ENCODE measurements at places on chromosomes 2 and 18.

DNA sequence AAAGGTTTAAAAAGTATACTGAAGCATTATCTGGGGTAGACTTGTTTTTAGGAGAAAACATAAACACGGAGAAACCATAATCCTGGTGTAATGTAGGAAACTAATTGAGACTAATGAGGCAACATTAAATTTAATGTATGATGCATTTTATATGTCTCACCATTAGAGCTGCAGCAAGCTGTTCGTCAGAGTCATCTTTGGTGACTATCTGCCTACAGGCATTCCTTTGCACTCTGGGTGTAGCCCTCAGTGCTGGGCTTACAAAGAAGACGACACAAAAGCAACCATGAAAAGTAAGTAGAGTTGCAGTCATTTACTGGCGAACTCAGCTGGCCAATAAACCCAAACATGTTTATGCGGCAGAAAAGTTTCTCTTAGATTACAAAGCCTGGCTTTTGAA, 415.3 kb upstream of the ZEB2 start:
- no peaks in the 10 kb centered on the region for H3K36me3 ChIP-seq
- no peak overlapping the region for H3K27ac ChIP-seq
- H3K4me1 ChIP-seq = no peaks in the 10 kb centered on the region
- H3K27me3 ChIP-seq = no peaks in the 10 kb centered on the region
- no peak overlapping the region for H3K4me3 ChIP-seq

DNA sequence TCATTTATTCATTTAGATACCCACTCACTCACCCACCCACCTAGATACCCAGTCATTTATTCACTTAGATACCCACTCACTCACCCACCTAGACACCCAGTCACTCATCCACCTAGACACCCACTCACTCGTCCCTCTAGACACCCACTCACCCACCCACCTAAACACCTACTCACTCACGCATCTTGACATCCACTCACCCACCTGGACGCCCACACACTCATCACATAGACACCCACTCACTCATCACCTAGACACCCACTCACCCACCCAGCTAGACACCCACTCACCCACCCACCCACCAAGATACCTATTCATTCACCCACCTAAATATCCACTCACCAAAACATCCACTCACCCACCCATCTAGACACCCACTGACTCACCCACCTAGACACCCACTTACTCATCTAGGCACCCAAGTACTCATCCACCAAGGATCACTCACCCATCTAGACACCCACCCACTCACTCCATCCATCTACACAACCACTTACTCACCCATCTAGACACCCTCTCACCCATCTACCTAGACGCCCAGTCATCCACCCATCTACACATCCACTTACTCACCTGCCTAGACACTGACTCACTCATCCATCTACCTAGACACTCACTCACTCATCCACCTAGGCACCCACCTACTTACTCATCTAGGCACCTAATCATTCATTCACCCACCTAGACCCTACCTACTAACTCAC, 723.7 kb upstream of the RAB6C start:
- no peak for DNase-seq
- no peaks in the 10 kb centered on the region for H3K36me3 ChIP-seq
- no peaks in the 10 kb centered on the region for H3K27me3 ChIP-seq

GRCh38 chr2:235642446-235643098, 148.7 kb downstream of the AGAP1 start:
- no peak overlapping the region for H3K4me3 ChIP-seq
- H3K4me1 ChIP-seq = peaks cover 23% of the 10 kb centered on the region
- H3K27ac ChIP-seq = no peak overlapping the region
- DNase-seq = no peak

- H3K36me3 ChIP-seq = no peaks in the 10 kb centered on the region
- no peak overlapping the region for H3K27ac ChIP-seq
- peak; percentile 11 for DNase-seq
- no peaks in the 10 kb centered on the region for H3K27me3 ChIP-seq
- no peaks in the 10 kb centered on the region for H3K4me1 ChIP-seq
- no peak overlapping the region for H3K4me3 ChIP-seq
These were observed 141.5 kb downstream of the SPHKAP start for GRCh38 chr2:228039752-228040534.

DNA sequence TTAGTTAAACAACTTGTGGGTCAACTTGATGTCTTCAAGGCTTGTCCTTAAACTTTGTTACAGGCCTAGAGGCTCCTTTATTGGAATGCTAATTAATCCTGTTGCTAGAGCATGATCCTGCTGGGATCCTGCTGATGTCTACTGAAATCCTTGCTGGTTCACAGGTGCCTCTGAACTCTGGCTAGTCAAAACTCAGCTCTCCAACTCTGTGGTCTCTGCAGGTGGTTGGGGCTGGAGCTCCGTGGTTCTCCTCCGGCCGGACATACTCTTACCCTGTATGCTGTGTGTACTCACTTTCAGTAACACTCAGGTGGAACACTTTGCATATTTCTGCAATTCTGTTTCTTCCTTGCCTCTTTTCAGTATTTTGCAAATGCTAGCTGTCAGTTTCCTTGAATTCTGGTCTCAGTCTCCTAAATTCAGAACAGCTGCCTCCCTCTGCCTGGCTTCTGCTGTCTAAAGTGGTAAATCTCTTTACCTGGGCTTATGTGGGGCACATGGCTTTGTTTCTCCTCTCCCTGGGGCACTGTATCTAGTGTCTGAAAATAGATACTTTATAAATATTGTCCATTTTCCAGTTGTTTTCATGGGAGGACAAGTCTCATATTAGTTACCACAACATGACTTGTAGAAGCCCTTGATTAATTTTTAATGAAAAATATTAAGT, 113.0 kb downstream of the ATP9B start:
- DNase-seq = no peak
- no peaks in the 10 kb centered on the region for H3K27me3 ChIP-seq
- no peak overlapping the region for H3K27ac ChIP-seq
- H3K4me1 ChIP-seq = peaks cover 9% of the 10 kb centered on the region
- H3K4me3 ChIP-seq = no peak overlapping the region

- no peak overlapping the region for H3K27ac ChIP-seq
- no peak overlapping the region for H3K4me3 ChIP-seq
- H3K36me3 ChIP-seq = no peaks in the 10 kb centered on the region
- H3K27me3 ChIP-seq = no peaks in the 10 kb centered on the region
These were observed 1005.7 kb upstream of the PIK3C3 start for GRCh38 chr18:40949114-40949950.

- no peak for DNase-seq
- H3K4me3 ChIP-seq = no peak overlapping the region
- H3K4me1 ChIP-seq = no peaks in the 10 kb centered on the region
- no peaks in the 10 kb centered on the region for H3K27me3 ChIP-seq
- no peak overlapping the region for H3K27ac ChIP-seq
These were observed 521.5 kb upstream of the NRXN1 start for GRCh38 chr2:51553476-51553875.

GRCh38 chr18:11322716-11323115, 173.3 kb upstream of the PIEZO2 start:
- H3K4me3 ChIP-seq = no peak overlapping the region
- no peaks in the 10 kb centered on the region for H3K27me3 ChIP-seq
- H3K36me3 ChIP-seq = no peaks in the 10 kb centered on the region
- H3K27ac ChIP-seq = no peak overlapping the region
- DNase-seq = no peak
- H3K4me1 ChIP-seq = no peaks in the 10 kb centered on the region

DNA sequence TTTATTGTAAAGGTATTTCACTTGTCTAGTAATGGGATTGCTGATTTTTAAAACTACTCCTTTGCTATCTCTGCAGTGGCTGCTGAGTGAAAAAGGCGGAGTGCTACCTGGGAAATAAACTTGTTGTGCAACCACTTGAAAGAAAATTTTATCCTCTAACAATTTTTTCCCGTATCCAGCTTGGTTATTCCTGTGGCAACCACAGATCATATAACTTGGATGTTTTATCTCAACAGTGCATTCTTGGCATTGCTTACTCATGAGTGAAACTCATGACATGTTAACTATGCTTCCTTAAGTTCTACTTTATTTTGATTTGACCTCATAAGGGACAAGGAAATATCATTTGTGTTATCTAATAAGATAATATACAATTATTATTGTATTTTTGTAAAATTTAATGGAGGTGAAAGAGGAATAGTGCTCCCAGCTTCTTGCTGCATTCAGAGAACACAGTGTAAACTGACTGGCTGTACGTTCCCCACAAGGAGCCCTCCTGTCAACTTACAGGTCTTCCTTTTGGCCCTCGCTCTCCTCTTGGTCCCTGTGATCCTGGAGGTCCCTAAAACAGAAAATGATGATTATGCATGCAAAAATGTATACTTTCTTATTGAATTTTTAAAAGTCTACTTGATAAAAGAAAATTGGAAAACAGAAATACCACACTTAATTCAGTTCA, 82.7 kb downstream of the COL5A2 start:
- no peaks in the 10 kb centered on the region for H3K4me1 ChIP-seq
- no peaks in the 10 kb centered on the region for H3K27me3 ChIP-seq
- H3K27ac ChIP-seq = no peak overlapping the region
- H3K36me3 ChIP-seq = no peaks in the 10 kb centered on the region

DNA sequence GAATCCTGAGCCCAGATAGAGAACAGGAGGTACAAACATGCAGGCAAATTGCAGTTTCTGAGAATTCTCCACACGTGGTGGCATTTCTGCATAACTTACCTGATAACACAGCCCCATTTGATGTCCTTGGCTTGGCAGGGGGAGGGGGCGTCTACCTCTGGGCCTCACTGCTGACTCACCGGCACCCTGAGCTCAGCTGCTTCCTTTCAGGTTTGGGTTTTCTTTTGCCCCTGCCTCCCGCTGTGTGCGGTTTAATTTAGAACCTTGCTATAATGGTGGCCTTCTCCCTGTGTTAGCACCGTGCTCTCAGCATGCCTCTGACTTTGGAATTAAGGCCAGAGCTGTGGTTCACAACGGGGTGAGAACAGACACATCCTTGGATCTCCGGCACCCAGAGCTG, 4.4 kb downstream of the CTIF start:
- no peaks in the 10 kb centered on the region for H3K36me3 ChIP-seq
- DNase-seq = no peak
- peaks cover 31% of the 10 kb centered on the region for H3K4me1 ChIP-seq
- H3K27ac ChIP-seq = no peak overlapping the region
- H3K4me3 ChIP-seq = no peak overlapping the region

DNA sequence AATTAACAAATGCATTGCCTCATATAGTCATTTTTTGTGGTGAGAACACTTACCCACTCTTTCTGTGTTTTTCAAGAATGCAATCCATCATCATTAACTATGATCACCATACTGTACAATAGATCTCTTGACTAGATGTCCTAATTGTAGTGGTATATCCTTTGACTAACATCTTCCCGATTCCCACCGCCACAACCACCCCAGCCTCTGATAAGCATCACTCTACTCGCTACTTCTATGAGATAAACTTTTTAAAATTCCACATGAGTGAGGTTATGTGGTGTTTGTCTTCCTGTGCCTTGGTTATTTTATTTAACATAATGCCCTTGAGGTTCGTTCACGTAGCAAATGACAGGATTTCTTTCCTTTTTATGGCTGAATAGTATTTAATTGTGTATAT, 6.6 kb downstream of the VWA3B start:
- H3K36me3 ChIP-seq = no peaks in the 10 kb centered on the region
- no peak overlapping the region for H3K27ac ChIP-seq
- DNase-seq = no peak
- peaks cover 7% of the 10 kb centered on the region for H3K27me3 ChIP-seq

DNA sequence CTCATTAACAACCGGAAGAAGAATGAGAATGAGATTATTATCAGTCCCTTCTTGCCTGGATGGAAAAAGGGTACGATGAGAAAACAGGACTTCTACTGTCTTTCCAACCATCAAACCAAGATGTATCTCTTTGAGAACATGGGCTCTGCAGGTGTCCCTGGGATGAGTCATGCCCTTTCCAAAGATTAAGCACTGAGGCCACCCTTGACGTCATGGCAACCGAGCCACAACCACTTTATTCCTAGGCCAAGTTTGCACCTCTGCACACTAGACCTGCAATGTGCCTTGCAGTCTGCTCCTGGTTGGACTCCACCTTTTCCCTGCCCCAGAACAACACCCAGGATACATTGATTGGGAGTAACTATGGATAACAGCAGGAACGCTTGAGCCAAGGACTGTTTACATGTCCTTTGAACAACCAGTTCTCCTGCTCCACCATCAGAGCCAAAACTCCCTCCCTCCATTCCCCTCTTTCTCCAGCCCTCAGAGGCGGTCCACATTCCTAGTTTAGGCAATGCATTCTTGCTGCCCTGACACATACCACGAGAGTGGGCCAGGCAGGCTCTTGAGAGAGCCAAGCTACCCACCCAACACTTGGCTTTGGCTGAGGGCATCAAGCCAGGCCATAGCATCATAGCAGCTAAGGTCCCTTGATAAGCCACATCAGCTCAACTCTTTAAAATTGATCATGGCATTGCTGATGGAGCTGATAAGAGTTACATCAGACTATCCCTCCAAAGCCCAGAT, 310.7 kb downstream of the TNS1 start:
- no peak overlapping the region for H3K27ac ChIP-seq
- no peaks in the 10 kb centered on the region for H3K27me3 ChIP-seq
- no peak for DNase-seq
- H3K4me1 ChIP-seq = no peaks in the 10 kb centered on the region
- no peak overlapping the region for H3K4me3 ChIP-seq

DNA sequence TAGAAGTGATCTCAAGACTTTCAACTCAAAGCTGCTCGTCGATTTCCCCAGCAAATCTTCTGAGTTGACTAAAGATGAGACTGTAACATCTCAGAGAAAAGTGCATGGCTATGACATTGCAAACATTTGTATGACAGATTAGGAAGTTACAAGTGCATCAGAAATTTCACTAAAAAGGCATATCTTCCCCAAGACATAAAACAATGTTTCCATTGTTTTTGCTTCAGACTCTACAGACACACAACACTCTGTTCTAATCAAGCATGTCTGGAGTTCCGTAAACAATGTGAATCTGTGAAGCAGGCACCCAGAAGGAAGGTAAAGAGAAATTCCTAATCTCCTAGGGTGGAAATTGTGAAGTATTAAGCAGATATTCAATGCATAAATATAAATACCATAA, 144.6 kb upstream of the LYPD1 start:
- no peak for DNase-seq
- H3K4me3 ChIP-seq = no peak overlapping the region
- no peak overlapping the region for H3K27ac ChIP-seq
- H3K36me3 ChIP-seq = no peaks in the 10 kb centered on the region
- no peaks in the 10 kb centered on the region for H3K27me3 ChIP-seq

GRCh38 chr2:151842830-151843690, 14.8 kb upstream of the ARL5A start:
- no peaks in the 10 kb centered on the region for H3K27me3 ChIP-seq
- no peak overlapping the region for H3K27ac ChIP-seq
- H3K36me3 ChIP-seq = no peaks in the 10 kb centered on the region
- peaks cover 3% of the 10 kb centered on the region for H3K4me1 ChIP-seq
- H3K4me3 ChIP-seq = no peak overlapping the region
- no peak for DNase-seq

- H3K27me3 ChIP-seq = no peaks in the 10 kb centered on the region
- H3K4me1 ChIP-seq = no peaks in the 10 kb centered on the region
- no peak overlapping the region for H3K4me3 ChIP-seq
- no peak overlapping the region for H3K27ac ChIP-seq
These were observed 125.8 kb downstream of the GALNT14 start for GRCh38 chr2:31012406-31012805.
